CD4-positive, CD25-positive, alpha-beta regulatory T cell (primary cell): ENCODE measurements at places on chromosomes 11 and 22. TPM values are rescaled to one million over a fixed set of nuclear protein-coding genes. Genes with fewer than 3 reads are reported as not detected.

B3GAT3 gene
- 36.0 TPM for polyA plus RNA-seq

GAL3ST1 gene
- polyA plus RNA-seq = not detected

TRIM77 gene
- polyA plus RNA-seq = not detected

CAT gene
- 102 TPM for polyA plus RNA-seq

KRTAP5-10 gene
- not detected for polyA plus RNA-seq

KDM4E gene
- not detected for polyA plus RNA-seq

CPSF7 gene
- 24.8 TPM for polyA plus RNA-seq

XBP1 gene
- polyA plus RNA-seq = 171 TPM

- no peak for DNase-seq
These were observed 23.7 kb downstream of the INCENP start for GRCh38 chr11:62147545-62147944.

DNA sequence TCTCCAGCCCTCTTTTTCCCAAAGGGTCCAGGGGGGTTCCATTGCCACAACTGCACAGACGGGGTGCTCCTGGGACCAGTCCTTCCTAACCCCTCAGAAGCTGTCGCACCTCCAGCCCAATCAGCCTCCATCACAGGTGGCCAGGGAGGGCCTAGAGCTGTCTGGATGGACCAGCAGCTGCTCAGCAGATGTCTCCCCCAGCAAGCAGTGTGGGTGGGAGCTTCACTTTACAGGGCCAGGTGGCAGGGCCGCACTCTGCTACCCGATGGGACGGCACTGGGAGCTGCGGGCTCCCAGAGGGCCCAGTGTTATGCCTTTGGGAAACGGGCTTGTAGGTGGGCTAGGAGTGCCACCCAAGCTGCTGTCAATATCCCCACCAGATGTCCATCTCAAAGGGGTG, 120.5 kb downstream of the DSCAML1 start:
- no peak for DNase-seq

- no peak for DNase-seq
These were observed 13.8 kb upstream of the KAT5 start for GRCh38 chr11:65698205-65698604.

DNA sequence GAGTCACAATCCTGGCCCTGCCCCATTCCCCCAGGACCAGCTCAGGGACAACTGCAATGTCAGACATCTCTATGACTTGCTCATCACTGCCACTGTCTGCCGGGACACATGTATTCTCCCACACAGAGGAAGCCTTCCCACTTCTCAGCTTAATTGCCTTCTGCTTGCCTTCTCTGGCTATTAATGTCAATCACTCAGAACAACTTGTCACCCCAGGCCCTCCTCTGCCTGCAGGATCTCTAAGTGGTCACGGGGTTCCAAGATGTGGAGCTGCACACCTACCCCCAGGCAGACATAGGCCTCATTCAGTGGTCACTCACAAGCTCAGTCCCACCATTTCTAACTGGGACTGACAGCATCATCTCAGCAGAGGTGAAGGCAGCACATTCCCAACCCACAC, 15.1 kb downstream of the PLEKHA7 start:
- no peak for DNase-seq

DNA sequence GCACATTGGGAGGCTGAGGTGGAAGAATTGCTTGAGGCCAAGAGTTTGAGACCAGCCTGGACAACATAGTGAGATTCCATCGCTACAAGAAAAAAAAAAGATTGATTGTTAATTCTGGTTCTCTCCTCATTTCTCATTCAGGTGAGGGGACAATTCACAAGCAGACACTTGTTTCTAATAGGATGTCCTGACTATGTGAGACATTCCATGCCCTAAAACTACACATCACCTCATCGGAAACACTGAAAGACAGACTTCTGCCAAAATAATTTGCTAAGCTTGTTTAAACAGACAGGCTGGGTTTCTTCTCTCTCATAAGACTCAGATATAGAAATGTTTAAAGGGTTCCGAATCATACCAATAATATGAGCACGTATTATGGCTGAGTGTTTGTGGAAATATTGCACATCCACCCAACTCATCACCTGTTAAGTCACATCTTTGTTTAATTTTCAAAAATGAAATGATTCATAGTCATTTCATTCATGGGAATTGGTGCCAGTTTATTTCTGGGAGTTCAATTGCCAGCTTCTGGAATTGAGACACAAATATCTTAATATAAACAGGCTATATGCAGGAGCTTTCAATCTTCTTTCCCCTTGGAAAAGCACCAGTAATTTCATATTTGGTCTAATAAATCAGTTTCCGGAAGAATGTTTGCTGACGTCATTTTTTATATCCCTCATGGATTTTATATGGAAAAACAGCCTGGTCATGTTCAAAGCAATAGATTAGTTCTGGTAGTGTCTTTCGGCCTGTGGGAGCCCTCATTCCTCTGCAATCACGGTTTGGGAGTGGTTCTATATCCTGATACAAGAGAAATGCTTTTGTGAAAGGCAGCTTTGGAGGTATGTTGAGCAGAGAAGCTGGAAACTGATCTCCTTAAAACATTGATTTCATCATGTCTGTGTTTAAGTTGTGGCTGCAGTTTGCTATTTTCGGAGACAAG, 87.0 kb downstream of the BDNF start:
- no peak for DNase-seq

DNA sequence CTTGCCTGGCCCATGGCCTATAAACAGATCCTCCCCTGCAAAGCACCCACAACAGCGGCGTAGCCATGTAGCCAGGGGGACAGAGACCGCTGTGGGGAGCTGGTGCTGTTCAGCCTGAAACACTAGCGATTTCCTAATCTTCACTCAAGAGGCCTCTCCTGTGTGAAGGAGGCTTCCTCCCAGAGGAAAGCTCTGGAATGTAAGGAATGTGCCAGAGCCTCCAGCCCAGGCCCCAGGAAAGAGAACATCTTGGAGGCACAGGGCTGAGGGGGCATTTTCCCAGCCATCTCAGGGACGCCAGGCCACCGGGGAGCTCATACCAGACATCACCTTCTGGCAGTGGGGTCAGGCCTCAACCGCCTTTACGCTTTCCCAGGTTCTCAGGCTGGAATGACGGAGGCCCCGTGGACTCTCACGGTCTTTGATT, 24.0 kb downstream of the MIAT start:
- DNase-seq = no peak

DNA sequence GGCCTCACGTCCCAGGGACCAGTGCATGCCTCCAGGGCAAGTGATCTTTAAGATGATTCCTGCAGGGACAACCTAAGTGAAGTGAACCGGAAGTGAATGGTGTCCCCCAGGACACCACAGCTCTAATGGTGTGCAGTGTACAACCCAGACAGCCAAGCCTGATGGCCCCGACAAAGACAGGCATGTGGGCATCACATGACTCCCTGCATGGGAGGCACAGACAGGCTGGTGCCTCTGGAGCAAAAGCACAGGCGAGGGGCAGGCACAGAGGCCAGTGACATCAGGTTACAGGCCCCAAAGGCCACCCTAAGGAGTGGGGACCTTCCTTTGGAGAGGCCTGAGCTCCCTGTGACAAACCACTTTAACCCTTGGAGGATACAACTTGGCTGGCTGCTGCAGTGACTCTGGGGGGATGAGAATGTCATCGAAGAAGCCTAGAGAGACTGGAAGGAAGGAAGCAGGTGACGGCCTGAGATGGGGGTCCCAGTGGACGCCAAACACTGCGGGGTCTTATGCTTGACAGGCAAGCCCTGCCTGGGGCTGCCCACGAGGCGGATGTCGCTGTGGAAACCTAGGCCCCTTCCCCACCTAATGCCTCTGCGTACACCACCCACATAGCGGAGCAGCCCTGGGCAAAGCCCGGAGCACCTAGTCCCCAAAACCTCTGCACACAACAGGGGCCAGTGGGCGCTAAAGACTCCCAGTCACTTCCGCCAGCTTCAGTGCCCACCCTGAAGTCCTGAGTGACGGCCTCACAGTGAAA, 12.4 kb downstream of the POLR3H start:
- no peak for DNase-seq

- peak; percentile 35 for DNase-seq
These were observed 874 bp downstream of the ZFTA start for GRCh38 chr11:63767565-63768236.

- no peak for DNase-seq
These were observed 91.4 kb upstream of the SYN3 start for GRCh38 chr22:33149611-33150010.

- no peak for DNase-seq
These were observed 328.5 kb upstream of the PLET1 start for GRCh38 chr11:112589155-112589554.

- peak; percentile 16 for DNase-seq
These were observed 71.5 kb downstream of the SIK3 start for GRCh38 chr11:117026593-117027330.

GRCh38 chr11:76856106-76856505, 4.6 kb upstream of the ACER3 start:
- no peak for DNase-seq

GRCh38 chr11:64935359-64936081, at the start of gene GPHA2:
Gene GPHA2 (minus strand): TSS chr11:64935893. CDS start chr11:64935460, 433 bp downstream.
- no peak for DNase-seq

DNA sequence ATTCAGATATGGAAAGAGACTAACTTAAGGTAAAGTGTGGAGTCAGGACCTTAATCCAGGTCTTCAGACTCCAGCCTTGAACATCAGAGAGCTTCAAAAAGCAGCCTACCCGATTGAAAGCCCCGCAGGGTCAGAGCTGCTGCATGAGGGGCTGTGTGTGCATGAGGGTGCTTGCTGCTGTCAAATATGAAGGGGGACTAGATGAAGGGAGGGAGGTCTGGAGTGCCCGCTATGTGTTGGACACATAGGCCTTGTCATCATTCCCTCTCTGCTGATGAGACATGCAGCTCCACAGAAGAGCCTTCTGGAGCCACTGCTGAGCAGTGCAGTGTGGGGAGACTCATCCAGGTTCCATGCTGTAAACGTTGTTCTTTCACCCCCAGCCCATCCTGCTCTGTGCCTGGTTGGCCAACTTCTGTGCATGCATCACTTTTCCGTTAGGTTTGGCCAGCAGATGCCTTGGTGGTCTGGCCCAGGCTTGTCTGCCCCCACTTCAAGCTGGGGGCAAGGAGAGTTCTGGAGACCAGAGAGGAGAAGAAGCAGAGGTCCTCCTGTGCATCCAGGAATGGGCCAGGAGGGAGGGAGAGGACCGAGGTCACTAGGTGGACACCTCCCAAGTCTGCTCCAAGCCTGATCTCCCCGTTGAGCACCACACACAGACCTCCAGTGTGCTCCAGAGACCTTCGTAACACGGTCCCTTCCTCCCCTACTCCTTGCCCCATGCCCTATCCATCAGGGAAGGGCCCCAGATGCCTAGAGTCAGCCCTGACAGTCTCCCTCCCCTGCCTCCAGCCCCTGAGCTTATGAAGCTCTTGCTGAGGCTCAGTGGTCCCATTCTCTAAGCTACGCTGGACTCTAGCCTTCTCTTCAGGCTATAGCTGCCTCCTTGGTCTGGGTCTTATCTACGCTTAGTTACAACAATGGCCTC, 32.0 kb downstream of the LRRC32 start:
- no peak for DNase-seq

- DNase-seq = no peak
These were observed 1017.5 kb upstream of the TENM4 start for GRCh38 chr11:80458376-80458775.

DNA sequence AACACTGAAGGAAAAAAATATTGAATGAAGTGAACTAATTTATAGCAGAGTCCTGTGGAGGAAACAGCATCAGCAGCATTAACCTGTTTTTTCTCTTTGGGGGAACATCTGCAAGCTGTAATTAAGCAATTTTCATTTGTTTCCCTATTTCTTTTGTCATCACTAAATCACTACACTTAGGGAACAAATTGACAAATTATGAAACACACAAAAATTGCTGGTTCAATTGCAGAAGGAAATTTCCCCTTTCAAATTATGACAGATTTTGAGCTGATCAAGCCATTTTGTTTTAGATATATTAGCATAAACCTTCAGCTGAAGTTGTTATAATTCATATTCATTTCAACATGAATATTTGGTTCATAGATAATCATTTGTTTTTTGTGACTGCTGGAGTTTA, 22.2 kb upstream of the RAG2 start:
- no peak for DNase-seq

DNA sequence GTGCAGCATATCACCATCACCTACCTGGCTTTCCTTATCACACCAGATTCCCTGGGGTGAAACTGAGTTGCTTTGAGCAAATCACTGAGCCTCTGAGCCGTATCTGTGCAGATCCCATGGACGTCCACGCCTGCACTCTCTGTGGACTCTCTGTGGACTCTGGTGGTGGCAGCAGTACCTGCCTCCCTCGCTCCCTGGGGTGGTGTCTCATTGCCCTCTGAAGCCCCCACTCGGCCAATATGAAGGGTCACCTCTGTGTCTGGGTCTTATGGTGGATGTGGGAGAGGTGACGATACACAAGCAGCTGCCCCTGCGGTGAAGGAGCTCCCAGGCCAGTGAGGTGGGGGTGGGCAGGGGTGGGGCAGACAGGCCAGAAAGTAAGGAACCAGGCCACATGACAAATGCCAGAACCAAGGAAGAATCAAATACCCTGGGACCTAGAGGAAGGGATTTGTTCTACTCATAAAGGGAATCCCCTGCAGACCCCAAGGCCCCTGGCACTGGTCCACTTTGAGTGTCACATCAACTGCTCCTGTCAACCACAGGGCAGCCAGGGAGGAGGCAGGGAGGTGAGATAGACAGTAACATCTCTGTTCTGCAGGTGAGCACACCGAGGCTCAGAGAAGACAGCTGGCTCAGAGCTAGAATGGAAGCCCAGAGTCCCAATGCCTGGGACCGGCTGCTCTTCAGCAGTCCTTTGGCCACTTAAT, 9.2 kb upstream of the CHST1 start:
- DNase-seq = no peak

GRCh38 chr11:110196884-110197420, 99.5 kb downstream of the RDX start:
- DNase-seq = no peak

DNA sequence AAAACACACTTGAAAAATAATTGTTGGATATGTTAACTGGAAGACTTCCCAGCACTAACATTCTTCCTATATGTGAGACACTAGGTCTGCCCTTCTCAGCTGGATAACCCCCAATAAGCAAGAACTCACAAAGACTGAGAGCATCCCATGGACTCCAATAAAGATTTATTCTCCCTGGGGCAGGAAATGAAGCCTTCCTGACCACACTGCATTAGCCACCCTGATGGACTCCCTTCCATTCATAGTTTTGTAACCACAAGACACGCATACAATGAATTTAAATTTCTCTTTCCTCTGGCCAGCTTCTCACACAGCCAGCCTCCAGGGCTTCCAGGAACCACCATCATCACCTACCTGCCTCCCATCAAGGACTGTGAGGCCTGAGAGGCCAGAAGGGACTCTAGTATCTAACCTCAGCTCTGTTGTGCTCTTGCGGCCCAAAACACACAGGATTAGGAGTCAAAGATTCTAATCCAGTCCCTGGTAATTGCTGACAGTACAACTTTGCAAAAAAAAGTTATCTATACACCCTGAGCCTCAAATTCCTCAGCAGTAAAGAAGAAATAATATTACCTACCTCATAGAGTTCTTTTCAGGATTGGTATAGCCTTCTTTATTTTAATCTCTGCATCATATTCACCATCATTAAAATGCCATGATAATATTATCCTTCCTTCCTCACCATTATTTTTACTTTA, 45.6 kb upstream of the GDPD4 start:
- DNase-seq = no peak

- no peak for DNase-seq
These were observed 125.0 kb downstream of the CCDC81 start for GRCh38 chr11:86499723-86500129.

GRCh38 chr11:93288767-93289166, 41.8 kb upstream of the DEUP1 start:
- DNase-seq = no peak
